ENCODE measurements at places on chromosomes 3 and 15. TPM values are rescaled to one million over a fixed set of nuclear protein-coding genes. Genes with fewer than 3 reads are reported as not detected.

GRCh38 chr3:50324351-50325112, 2.0 kb upstream of the HYAL2 start:
- peak overlapping the region; percentile 24 for H3K27ac ChIP-seq
- peaks cover 21% of the 10 kb centered on the region for H3K36me3 ChIP-seq
- peak; percentile 77 for DNase-seq
- H3K27me3 ChIP-seq, result no peaks in the 10 kb centered on the region

TIMP4 gene
- total RNA-seq, result not detected

DNA sequence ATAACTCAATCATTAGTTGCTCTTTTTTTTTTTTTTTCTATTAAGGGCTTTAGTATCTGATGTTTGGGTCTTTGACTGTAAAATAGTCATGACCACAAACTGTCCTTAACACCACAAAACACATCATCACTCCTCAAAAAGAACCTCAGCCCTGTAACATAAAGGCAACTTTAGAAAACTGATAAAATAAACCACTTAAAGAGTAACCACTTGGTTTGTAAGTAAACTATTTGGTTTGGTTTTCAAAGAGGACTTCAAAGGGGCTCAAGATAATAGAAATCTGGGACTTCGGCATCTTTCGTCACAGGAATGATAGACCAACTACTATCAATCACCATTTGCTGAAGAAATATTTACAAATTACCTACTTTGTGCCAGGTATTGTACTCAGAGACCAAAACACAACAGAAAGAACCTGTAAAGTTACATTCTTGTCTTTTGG, 167.8 kb downstream of the FOXP1 start:
- H3K27ac ChIP-seq, result peak overlapping the region; percentile 63
- H3K36me3 ChIP-seq, result peaks cover 6% of the 10 kb centered on the region
- H3K27me3 ChIP-seq, result no peaks in the 10 kb centered on the region
- peak overlapping the region; percentile 58 for H3K4me3 ChIP-seq
- no peak for DNase-seq

DNA sequence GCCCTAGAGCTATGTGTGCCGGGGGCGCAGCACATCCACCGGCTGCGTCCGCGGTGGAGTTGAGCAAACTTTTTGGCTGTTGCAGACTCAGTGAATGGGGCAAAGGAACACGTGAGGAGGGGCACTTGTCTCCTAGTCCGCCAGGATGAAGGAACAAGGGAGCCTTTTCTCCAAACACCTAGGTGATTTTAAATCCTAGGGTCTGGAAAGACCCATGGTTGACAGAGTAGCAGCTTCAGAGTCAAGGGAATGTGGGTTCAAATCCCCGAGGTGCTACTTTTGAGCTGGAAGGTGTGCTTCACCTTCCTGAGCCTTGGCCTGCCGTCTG, 648 bp downstream of the ACAN start:
- no peaks in the 10 kb centered on the region for H3K36me3 ChIP-seq
- no peak overlapping the region for H3K4me3 ChIP-seq
- peaks cover 9% of the 10 kb centered on the region for H3K4me1 ChIP-seq
- H3K27me3 ChIP-seq, result peaks cover 46% of the 10 kb centered on the region
- DNase-seq, result no peak

- no peak for DNase-seq
- H3K27me3 ChIP-seq, result no peaks in the 10 kb centered on the region
- H3K4me3 ChIP-seq, result no peak overlapping the region
- H3K4me1 ChIP-seq, result no peaks in the 10 kb centered on the region
- no peaks in the 10 kb centered on the region for H3K36me3 ChIP-seq
These were observed 12.5 kb downstream of the LSAMP start for GRCh38 chr3:116432795-116433194.

- H3K27me3 ChIP-seq, result no peaks in the 10 kb centered on the region
- H3K36me3 ChIP-seq, result peaks cover 10% of the 10 kb centered on the region
- no peak for DNase-seq
- H3K4me1 ChIP-seq, result peaks cover 12% of the 10 kb centered on the region
- no peak overlapping the region for H3K27ac ChIP-seq
These were observed 9.7 kb downstream of the APH1B start for GRCh38 chr15:63287109-63287508.

GRCh38 chr3:139939681-139940190, 4.8 kb downstream of the CLSTN2 start:
- no peak overlapping the region for H3K4me3 ChIP-seq
- DNase-seq, result no peak
- H3K27me3 ChIP-seq, result peaks cover 24% of the 10 kb centered on the region

LMAN1L gene
- 1.0 TPM for total RNA-seq

DNA sequence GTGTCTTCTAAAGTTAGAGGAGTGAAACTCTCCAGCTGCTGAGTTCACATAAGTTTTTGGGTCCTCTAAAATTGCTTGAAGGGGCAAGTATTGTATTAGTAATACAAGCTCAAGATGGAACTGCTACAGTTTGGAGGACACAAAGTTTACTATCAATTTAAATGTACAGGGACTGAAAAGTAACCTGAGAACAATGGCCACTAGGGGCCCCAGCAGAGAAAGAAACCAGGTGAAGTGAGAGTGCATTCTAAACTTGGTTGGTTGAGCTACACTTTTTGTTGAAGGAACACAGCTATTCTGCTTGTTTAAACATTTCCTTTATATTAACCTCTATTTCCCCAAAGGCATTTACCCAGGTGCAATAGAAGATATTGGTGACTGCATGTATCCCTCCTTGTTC, 755.5 kb downstream of the GBE1 start:
- H3K4me3 ChIP-seq, result no peak overlapping the region
- no peak overlapping the region for H3K27ac ChIP-seq
- no peaks in the 10 kb centered on the region for H3K27me3 ChIP-seq
- no peak for DNase-seq
- H3K4me1 ChIP-seq, result no peaks in the 10 kb centered on the region
- H3K36me3 ChIP-seq, result no peaks in the 10 kb centered on the region

SLC28A2 gene
- not detected for total RNA-seq

KLHL24 gene
- 8.0 TPM for total RNA-seq

GRCh38 chr15:39494462-39494861, 86.4 kb upstream of the THBS1 start:
- DNase-seq, result peak; percentile 25
- peaks cover 26% of the 10 kb centered on the region for H3K4me1 ChIP-seq
- H3K27ac ChIP-seq, result no peak overlapping the region
- H3K27me3 ChIP-seq, result peaks cover 15% of the 10 kb centered on the region

- H3K27me3 ChIP-seq, result no peaks in the 10 kb centered on the region
- H3K27ac ChIP-seq, result no peak overlapping the region
- no peaks in the 10 kb centered on the region for H3K4me1 ChIP-seq
- no peaks in the 10 kb centered on the region for H3K36me3 ChIP-seq
These were observed 680.1 kb downstream of the EPHA3 start for GRCh38 chr3:89787485-89787884.

DNA sequence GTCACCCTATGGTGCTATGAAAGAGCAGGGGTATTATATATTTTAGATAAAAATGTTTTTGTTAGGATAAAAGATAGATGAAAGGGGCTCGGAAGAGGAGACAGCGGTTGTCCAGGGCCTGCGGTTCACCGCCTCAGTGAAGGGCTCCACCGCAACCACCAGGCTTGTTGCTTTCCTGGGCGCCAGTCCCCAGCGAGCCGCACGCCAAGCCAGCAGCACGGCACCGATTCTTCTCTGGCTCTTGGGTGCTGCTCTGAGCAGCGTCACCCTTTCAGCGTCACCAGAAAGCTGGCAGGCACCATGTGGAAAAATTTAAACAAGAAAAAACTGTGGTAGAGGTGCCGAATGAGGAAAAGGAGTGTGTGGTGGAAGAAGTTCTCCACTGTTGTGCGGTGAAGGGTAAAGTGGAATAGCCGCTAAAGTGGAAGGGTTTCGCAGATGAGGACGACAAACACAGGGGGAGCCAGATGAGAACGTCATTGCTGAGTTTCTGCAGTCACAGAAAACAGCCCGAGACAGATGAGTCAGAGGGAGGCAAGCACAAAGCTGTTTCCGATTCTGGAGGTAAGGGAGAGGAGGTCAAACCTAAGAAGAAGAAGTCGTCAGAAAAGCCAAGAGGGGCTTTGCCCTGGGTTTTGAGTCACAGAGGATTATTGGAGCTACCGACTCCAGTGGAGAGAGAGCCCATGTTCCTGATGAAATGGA, 569.2 kb downstream of the ZBBX start:
- H3K27ac ChIP-seq, result no peak overlapping the region
- H3K4me1 ChIP-seq, result no peaks in the 10 kb centered on the region
- DNase-seq, result no peak
- no peaks in the 10 kb centered on the region for H3K27me3 ChIP-seq
- no peaks in the 10 kb centered on the region for H3K36me3 ChIP-seq

DNA sequence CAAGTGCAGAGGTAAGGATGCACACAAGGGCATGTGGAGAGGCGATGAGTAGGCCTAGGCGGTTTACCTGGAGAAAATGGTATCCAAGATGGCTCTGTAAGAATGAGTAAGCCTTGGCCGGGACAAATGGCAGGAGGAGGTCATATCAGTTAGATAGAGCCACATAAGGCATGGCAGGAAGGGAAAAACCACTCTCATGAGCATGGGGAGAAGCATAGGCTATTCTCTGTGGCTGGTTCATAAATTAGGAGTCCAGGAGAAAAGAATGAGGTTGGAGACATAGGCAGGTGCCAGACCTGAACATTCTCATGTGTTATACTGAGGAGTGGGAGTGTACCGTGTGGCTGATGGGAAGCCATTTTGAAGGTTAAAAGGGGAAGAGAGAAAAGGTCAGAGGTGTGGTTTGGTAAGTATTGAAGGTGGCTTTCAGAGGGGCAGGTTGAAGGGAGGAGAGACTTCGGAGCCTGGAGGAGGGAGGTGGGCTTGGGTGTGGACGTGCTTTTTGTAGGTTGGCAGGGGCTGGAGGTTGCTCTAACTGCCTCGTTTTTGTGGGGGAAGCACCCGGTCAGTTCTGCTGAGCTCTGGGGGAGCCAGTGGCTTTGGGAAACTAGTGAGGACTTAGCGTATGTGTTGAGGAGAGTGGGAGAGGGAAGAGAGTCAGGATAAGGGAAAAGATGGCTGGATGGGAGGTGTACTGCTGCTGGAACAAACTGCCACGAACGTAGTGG, 4.6 kb upstream of the FAM43A start:
- H3K4me3 ChIP-seq, result no peak overlapping the region
- no peak for DNase-seq
- H3K27me3 ChIP-seq, result peaks cover 18% of the 10 kb centered on the region
- peaks cover 30% of the 10 kb centered on the region for H3K4me1 ChIP-seq
- no peaks in the 10 kb centered on the region for H3K36me3 ChIP-seq

DNA sequence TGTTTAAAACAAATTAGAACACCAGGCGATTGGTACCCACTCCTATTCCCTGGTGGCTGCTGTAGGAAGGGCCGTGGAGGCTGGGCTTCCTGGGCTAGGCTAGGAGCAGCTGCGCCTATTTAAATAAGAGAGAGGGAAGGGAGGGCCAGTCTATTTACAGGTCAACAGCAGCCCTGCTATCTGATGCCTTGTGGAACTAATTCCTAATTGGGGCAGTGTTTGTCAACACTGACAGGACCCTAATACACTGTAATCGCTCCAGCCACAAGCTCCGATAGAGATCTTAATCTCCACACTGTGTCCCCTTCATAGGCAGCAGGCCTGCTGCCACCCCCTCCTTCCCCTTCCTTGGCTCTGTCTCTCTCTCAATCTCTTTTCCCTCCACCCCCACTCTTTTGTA, 116.9 kb upstream of the SOX14 start:
- H3K36me3 ChIP-seq, result no peaks in the 10 kb centered on the region
- DNase-seq, result no peak
- H3K4me1 ChIP-seq, result no peaks in the 10 kb centered on the region
- no peak overlapping the region for H3K4me3 ChIP-seq
- no peaks in the 10 kb centered on the region for H3K27me3 ChIP-seq
- H3K27ac ChIP-seq, result no peak overlapping the region

DNA sequence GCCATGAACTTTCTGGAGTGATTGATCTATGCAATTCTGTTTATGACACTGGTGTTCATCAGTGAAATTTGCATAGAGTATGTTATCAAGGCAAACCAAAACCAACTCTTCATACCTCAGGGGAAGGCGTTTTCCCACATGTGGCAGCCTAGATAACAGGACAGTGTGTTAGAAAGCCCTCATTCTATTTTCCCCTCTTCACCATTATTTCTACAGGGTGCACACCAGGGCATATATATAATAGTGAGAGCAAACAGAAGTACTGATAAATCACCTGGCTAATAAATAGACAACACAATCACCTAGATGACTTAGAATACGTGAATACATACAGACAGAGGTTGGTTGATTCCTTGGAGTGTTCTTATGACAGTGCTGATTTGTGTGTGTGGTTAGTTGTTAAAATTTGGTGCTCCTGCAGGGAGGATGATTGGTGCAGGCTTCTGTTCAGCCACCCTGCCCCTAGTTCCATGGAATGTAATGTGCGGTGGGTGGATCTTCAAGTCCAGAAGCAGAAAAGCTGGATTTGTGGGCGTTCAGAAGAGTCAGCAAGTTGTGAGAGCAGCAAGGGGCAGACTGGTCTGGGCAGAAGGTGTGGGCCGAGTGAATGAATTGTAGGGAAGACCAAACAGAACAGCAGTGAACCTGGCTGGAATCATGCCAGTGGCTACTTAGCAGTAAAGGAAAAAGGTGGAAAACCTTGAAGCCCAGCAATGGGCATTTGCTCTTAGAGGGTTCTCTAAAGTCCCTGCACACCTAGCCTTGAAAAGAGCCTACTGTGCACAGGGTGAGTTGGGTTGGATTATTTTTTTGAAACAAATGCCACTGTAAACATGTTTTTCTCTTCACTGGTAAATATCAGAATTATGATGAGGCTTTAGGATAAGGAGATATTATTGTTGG, 11.7 kb upstream of the RARRES1 start:
- H3K27me3 ChIP-seq, result no peaks in the 10 kb centered on the region
- H3K36me3 ChIP-seq, result no peaks in the 10 kb centered on the region
- DNase-seq, result no peak
- H3K4me3 ChIP-seq, result no peak overlapping the region

MINAR1 gene
- 0.57 TPM for total RNA-seq

DNA sequence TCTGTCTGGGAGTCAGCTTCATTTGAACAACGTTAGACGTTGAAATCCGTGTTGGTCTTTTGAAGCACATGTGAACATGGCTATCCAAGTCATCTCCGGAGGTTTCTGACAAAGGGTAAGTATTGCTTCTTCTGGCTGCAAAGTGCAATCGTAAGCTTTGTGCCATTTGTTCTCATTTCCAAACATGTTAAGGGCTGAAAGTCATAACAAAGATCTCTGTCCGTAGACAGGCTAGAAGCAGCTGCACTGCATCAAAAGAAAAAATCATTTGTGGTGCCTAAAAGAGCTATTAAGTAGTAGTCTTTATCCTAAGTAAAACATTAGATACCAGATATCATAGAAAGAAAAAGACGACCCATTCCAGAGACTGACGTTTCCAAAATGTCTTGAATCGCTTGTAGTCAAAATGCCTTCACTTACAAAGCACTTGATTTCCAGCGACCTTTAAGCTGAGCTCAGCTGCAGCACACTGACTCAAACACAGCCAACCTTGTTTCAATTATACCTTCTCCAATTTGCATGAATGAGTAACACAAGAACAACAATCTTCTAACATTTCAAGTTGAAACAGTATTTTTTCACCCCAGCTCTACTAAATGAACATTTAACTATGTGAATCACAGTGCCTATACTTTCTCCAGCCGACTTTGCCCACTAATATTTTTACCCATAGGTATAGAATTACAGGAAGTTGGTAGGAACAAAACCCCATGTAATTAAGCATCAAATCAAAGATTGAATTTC, 76.6 kb downstream of the NEDD4 start:
- H3K36me3 ChIP-seq, result no peaks in the 10 kb centered on the region
- no peaks in the 10 kb centered on the region for H3K4me1 ChIP-seq
- no peaks in the 10 kb centered on the region for H3K27me3 ChIP-seq
- H3K4me3 ChIP-seq, result no peak overlapping the region
- no peak for DNase-seq
